Substantia nigra (tissue), 51 donors: ENCODE measurements at places on chromosomes 2 and 18.

- DNase-seq, result no peak
Measured at GRCh38 chr2:197850882-197851450, 46.6 kb downstream of the PLCL1 start.

DNA sequence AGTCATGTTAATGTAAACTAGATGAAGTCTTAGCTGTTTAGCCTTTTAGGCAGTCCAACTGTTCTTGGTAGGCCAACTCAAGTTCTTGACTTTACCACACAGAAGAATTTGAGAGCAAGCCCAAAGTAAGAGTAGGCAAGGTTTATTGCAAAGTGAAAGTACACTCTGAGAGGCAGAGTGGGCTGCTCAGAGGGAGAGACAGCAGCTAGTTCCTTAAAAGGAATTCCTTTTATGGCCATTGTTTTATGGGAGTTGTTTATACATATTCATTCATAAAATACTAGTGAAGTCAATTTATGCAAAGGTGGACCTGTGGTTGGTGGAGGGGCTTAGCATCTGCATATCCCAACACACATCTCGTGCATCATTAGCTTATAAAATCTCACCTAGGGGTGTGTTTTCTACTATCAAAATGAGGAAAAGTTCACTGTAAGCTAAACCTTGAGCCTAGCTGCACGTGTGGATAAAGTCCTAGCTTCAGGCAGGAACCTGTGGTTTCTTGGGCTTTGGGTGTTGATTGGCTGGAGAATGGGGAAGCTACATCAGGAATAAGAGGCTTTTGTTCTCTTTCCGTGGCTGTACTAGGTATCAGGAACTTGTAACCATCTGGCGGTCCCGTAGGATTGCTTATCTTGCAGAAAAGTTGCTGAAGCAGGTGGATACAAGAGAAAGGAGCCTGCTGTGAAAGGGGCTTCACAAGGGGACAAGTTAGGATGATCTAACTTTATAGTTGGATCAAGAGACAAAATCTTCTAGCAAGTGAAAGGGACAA lies 110.4 kb upstream of the GULP1 start:
- no peak for DNase-seq

DNA sequence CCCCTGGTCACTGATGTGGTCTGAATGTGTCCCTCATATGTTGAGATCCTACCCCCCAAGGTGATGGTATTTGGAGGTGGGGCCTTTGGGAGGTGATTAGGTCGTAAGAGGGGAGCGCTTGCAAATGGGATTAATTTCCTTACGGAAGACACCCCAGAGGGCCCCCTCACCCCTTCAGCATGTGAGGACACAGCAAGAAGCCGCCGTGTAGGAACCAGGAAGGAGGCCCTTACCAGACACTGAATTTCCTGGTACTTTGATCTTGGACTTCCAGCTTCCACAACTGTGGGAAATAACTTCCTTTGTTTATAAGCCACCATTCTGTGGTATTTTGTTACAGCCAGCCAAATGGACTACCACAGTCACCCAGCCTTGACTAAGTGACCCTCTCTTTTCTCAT lies 35.9 kb downstream of the NCK2 start:
- DNase-seq, result no peak

GRCh38 chr2:234861841-234862735 lies 89.7 kb upstream of the SH3BP4 start:
- peak; percentile 40 for DNase-seq

- DNase-seq, result no peak
Measured at GRCh38 chr18:10354241-10354811, 100.1 kb upstream of the APCDD1 start.

DNA sequence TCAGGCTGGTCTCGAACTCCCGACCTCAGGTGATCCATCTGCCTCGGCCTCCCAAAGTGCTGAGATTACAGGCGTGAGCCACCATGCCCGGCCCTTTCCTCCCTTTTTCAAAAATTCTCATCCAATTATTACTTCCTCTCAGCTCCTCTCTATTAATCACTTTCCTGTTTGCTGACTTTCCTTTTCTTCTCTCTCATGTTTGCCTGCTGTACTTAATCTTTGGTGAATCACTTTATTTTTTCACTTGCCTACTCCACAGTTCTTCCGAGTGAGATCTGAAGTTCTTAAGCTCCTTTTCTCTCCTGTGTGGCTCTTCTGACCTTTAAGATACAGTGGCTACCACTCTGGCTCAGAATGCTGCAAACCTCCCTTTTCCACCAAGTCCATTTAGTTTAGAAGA lies 126.3 kb upstream of the SERTAD2 start:
- DNase-seq, result no peak

GRCh38 chr18:76984193-76985155 lies 148.1 kb downstream of the MBP start:
- DNase-seq, result no peak

DNA sequence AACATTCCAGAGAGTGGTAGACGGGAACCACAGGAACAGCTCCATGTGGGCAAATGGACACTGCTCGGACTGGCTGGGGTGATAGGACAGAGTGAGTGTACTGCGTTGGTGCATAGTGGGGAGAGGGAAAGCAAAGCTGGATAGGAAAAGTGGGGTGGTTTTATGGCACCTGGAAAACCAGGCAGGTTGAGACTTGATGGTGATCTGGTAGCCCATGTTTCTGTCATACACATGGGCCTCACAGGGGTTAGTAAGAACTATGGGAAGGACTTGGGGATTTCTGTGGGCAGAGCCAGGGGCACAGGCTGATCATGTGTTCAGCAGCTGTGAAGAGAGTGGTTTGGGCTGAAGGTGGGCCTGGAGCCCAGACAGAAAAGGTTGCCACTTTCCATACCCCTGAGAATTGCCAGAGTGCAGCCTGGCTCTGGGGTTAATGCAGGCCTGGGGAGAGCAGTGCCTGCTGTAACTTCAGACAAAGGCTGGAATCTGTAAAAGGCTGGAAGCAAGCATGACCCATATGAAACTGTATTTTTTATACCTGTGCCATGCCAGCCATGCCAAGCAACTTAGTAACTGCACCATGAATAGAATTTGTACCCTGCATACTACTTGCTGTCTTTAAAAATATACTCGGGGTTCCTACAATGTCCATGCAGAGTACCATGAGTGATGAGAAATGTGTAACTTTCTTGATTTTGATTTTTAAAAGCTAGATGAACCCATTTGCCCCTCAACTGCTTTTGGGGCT lies 41.9 kb downstream of the RPIA start:
- DNase-seq, result no peak

DNA sequence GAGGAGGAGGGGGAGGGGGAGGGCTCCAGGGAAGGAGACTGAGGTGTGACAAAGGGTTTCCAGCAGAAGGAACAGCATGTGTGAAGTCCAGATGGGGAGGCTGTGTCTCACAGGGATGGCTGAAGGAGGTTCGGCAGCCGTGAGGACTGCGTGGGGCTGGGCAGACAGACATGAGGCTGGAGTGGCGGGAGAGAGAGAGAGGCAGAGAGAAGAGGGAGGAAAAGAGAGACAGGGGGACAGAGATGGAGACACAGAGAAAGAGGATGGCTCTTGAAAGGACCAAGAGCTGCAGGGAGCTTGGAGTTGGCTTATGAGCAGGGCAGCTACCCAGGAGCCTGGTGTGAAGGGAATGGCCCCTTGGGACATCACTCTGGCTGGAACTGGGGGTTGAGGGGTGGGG lies 138.9 kb upstream of the ASB18 start:
- DNase-seq, result no peak

DNA sequence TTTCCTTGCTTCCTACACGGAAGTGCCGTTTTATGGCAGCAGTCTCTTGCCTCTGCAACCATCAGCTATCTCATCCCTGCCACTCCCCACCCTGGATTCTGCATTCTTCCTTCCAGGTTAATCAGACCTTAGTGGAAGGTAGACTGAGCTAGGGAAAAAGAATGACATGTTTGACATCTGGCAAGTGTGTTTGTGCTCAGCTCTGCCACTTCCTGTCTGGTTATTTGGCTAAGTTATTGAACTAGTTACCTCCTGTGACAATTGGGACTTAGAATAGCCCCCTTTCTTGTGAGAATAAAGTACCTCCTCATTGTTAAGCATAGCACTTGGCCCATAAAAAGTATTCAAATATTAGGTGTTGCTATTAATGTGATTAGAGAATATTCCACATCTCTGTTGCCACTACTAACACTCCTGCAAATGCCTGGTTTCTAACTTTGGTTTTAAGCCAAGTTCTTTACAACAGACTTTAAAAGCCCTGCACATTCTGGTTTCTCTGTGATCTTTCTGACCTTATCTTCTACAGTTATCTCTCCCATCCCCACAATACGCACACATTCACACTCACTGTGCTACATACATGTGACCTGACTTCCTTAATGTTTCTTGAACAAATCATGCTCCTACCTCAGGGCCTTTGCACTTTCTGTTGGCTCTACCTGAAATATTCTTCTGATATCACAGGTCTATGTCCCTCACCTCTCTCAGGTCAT lies 10.8 kb upstream of the MAPRE2 start:
- DNase-seq, result no peak

DNA sequence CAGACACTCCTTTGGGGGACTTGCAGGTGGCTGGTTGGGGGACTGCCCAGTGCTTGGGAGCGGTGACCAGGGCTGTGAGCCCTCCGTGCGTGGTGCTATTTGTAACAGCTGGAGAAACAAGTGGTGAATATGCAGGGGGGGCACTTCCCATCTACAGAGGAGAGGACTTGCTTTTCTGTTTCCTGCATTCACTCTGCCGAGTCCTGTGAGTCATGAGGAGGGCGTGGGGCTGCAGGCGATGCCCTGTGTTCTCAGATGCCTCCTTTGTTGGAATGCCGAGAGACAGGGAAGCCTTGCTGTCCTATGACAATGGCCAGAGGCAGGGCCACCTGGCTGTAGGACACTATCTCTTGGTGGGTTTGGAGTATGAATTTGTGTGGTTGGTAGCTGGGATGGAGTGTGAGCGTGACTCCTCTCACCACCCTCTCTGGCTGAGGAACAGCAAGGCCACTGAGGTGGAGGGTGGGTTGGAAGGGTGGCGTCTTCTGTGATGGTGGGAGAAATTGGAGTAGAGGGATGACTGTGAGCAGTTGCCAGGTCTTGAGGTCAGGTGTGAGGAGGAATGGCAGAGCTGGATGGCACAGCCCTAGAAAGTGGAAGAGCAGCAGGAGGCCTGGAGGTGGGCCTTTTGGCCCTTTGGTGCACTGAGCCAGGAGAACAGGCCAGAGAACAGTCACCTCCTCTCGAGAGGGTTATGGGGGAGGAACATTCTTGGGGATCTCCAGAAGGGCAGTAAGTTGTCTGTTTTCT lies 24.3 kb downstream of the FHOD3 start:
- no peak for DNase-seq

GRCh38 chr2:6832596-6833299 lies 33.0 kb downstream of the CMPK2 start:
- DNase-seq, result no peak

DNA sequence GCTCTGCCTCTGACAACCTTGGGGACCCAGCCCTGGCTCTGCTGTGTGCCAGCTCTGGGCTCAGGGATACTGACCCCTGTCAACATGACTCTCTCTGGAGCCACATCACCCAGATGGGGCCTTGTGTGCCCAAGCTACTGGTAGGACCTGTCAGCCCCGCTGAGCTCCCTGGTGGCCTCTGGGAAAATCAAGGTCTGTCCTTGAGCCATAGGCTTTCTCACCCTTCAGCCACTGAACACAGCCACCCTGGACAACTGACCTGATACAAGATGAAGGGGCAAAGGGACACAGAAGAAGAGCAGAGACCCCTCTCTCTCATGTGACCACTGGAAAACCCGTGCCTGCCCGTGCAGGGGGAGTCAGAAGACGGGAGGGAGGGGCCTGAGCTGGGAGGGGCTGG lies 7.8 kb downstream of the CCDC74A start:
- DNase-seq, result no peak

DNA sequence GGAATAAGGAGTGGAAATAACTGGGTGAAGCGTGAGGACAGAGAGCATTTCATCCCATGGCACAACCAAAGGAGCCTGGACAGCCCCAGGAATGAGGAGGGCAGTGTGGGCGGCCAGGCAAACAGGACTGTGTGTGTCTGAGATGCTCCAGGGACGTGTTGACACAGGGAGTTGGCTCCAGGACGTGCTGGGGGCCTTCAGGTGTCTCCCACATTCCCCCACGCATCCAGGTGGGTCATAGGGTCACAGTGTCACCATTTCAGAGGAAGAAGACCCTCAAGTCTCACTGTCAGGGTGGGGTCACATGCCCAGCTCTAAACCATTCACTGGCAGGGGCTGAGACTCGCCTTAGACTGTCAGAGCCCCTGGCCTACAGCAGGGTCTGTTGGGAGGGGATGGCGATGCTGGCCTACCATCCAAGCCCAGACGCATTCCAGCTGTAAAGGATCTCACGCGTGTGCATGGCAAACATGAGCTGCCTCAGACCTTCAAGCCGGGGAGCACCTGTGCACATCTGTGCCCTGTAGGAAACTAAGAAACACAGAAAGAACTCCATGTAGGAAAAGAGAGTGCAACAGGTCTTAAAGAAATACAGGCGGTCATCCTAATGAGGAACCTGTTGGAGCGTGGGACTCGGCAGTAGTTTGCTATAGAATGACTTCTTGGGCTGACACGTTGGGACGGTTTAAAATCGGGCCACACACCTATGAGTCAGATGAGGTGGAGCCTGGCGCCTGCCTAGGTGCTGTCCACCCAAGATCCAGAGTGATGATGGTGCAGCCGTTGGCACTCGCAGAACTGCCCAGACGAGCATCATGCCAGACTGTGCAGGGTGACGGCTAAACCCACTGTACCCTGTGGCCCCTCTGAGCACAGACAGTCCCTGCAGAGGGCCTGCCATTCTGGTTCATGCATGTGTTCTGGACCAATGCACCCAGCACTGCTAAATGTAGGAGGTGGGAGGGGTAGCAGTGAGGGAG lies 17.3 kb downstream of the PARD6G start:
- DNase-seq, result no peak

GRCh38 chr2:84247532-84247931 lies 211.5 kb downstream of the SUCLG1 start:
- DNase-seq, result no peak

DNA sequence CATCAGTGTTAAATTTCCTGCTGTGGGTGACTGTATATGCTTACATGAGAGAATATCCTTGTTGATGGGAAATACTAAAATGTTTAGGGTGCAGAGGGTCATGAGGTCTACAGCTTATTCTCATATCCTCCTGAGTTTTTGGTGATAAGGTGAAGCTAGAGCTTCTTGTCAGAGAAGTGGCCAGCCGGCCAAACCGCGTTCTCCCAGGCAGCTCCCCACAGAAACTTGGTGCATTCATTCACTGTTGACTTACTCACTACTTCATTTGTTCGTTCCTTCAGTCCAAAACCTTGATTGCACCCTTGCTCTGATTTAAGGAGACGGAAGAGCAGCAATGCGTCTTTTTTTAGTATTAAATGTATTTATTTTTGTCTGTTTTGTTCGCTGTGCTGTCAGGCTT lies 8.7 kb downstream of the SNED1 start:
- DNase-seq, result no peak

DNA sequence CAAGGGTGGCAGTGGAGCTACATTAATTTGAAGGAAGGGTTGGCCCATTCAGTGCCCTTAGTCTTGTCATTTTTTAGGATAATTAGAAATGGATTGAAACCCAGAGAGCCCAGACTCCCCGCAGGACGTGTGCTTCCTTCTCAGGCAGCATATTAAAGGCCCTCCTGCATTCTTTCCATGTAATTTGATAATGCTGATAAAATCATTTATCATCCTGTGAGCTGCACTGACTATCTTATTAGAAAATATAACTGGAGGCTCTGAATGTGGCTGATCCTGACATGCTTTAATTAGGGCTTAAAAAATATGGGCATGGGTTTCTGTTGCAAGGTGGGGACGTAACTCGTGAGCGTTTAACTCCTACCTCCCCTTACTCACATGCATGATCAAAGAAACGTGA lies 148.1 kb downstream of the ACKR3 start:
- no peak for DNase-seq
